Endodermal cell (in vitro differentiated cells): ENCODE measurements at places on chromosomes 2 and 18.
A peak's percentile ranks its signal among the peaks of the same experiment; 100 is the strongest.

GRCh38 chr2:235876099-235876679 lies 292.0 kb downstream of the GBX2 start:
- H3K27ac ChIP-seq: no peak overlapping the region
- no peaks in the 10 kb centered on the region for H3K4me1 ChIP-seq
- no peak for DNase-seq
- H3K36me3 ChIP-seq: no peaks in the 10 kb centered on the region
- H3K27me3 ChIP-seq: no peaks in the 10 kb centered on the region

- peaks cover 38% of the 10 kb centered on the region for H3K36me3 ChIP-seq
- no peaks in the 10 kb centered on the region for H3K27me3 ChIP-seq
- no peaks in the 10 kb centered on the region for H3K4me1 ChIP-seq
- no peak overlapping the region for H3K27ac ChIP-seq
Measured at GRCh38 chr2:54673501-54673998, 49.9 kb upstream of the EML6 start.

- H3K4me1 ChIP-seq: no peaks in the 10 kb centered on the region
- H3K36me3 ChIP-seq: no peaks in the 10 kb centered on the region
- no peak for DNase-seq
- no peak overlapping the region for H3K4me3 ChIP-seq
Measured at GRCh38 chr2:23602116-23602515, 217.1 kb downstream of the KLHL29 start.

- H3K36me3 ChIP-seq: no peaks in the 10 kb centered on the region
- H3K4me3 ChIP-seq: no peak overlapping the region
- H3K27me3 ChIP-seq: no peaks in the 10 kb centered on the region
- H3K27ac ChIP-seq: no peak overlapping the region
- DNase-seq: no peak
Measured at GRCh38 chr2:141994066-141994465, 136.8 kb downstream of the LRP1B start.

DNA sequence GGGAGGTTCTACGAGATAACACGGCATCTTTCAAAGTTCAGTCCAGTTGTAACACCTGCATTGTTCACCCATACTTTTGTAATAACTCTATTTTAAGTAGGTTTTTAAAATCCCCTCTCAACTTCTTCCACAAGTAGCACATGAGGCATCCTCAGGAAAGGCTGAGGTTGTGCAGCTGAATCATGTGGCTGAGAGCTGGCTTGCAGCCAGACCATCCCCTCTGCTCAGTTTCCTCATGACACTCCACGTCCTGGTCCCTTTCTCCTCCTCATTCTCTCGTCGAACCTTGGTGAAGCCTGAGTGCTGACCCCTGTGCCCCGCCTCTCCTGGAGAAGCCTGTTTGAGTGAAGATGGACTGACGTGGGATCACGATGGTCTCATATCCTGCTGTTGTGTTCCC lies 42.5 kb downstream of the POU3F3 start:
- H3K4me3 ChIP-seq: no peak overlapping the region
- no peak for DNase-seq
- H3K36me3 ChIP-seq: no peaks in the 10 kb centered on the region
- H3K27me3 ChIP-seq: no peaks in the 10 kb centered on the region
- H3K27ac ChIP-seq: no peak overlapping the region

GRCh38 chr18:77124452-77124922 lies 8.1 kb downstream of the MBP start:
- H3K4me3 ChIP-seq: no peak overlapping the region
- H3K27ac ChIP-seq: no peak overlapping the region
- H3K36me3 ChIP-seq: no peaks in the 10 kb centered on the region
- H3K27me3 ChIP-seq: no peaks in the 10 kb centered on the region
- no peak for DNase-seq

- no peaks in the 10 kb centered on the region for H3K4me1 ChIP-seq
- DNase-seq: no peak
- no peaks in the 10 kb centered on the region for H3K36me3 ChIP-seq
- no peaks in the 10 kb centered on the region for H3K27me3 ChIP-seq
Measured at GRCh38 chr2:82740527-82740926, 1718.6 kb downstream of the SUCLG1 start.

DNA sequence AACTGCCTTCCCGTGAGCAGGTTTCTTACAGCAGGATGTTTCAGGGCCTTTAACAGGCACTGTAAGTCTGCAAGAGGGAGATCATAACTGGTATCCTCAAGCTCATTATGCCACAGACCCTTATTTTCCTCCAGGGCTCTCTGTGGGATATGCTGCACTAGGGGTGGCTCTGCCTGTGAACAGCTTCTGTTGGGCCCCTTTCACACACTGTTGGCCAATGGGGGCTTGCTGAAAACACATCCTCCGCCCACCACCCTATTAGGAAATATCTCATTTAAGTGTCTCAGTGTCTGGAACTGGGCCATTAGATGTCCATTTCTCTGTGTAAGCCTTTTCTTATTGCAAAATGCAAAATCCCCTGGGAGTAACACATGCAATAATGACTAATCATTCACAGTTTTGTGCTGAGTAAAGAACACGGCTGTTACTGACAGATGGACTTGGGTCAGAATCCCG lies 414.3 kb upstream of the HS6ST1 start:
- no peaks in the 10 kb centered on the region for H3K4me1 ChIP-seq
- H3K36me3 ChIP-seq: no peaks in the 10 kb centered on the region
- no peak for DNase-seq
- H3K27ac ChIP-seq: no peak overlapping the region

GRCh38 chr2:9736021-9736420 lies 105.2 kb upstream of the YWHAQ start:
- H3K4me1 ChIP-seq: no peaks in the 10 kb centered on the region
- no peak overlapping the region for H3K27ac ChIP-seq
- H3K27me3 ChIP-seq: no peaks in the 10 kb centered on the region
- no peak for DNase-seq

DNA sequence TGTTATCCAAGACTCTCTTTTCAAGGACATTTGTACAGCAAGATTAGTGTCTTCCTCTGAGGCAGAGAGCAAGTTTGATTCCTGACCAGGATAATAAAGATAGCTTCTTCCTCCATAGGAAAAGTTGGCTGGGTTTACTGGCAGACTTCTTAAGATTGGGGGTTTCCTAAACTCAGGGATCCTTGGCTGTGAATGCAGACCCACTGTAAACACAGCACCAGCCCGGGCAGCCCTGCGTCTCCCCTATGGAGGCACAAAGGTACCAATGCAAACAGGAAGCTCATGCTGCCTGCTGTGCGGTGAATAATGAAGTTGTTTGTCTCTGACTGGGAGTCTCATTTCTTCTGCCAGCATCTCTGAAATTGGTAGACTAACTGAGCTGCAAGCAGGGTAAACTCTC lies 96.2 kb upstream of the ARHGAP28 start:
- no peak overlapping the region for H3K27ac ChIP-seq
- no peaks in the 10 kb centered on the region for H3K4me1 ChIP-seq
- no peaks in the 10 kb centered on the region for H3K27me3 ChIP-seq
- H3K36me3 ChIP-seq: no peaks in the 10 kb centered on the region

GRCh38 chr2:39849982-39850526 lies 71.0 kb upstream of the THUMPD2 start:
- H3K27ac ChIP-seq: no peak overlapping the region
- no peak for DNase-seq
- H3K36me3 ChIP-seq: no peaks in the 10 kb centered on the region
- no peaks in the 10 kb centered on the region for H3K27me3 ChIP-seq
- H3K4me1 ChIP-seq: no peaks in the 10 kb centered on the region
- no peak overlapping the region for H3K4me3 ChIP-seq

- peaks cover 11% of the 10 kb centered on the region for H3K36me3 ChIP-seq
- H3K4me1 ChIP-seq: no peaks in the 10 kb centered on the region
- no peak for DNase-seq
- H3K27ac ChIP-seq: no peak overlapping the region
- no peak overlapping the region for H3K4me3 ChIP-seq
Measured at GRCh38 chr2:239173301-239173700, 227.5 kb downstream of the HDAC4 start.

DNA sequence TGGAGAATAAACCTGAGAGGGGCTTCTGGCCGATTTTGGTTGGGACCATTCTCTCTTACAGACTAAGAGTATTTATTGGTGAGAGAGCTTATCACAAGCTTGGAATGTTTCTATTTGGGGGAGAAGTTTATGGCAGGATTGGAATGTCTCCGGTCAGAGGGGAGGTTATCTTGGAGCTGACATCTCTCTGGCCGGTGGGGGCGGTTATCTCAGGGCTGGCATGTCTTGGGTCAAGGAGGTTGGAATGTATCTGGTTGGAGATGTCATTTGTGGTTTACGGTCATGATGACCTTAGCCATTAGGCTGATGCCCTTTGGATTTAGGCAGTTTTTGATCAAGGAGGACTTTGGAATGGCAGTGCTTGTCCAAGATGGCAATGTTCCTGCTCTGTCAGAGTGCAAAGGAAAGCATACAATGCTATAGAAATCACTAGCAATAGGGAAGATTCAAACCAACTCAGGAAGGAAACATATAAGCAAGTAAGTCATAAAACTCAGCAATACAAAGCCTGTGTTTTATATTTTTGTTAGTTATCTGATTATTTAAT lies 362.4 kb upstream of the LRATD1 start:
- no peak for DNase-seq
- H3K4me1 ChIP-seq: no peaks in the 10 kb centered on the region
- H3K27me3 ChIP-seq: no peaks in the 10 kb centered on the region
- H3K4me3 ChIP-seq: no peak overlapping the region

- H3K4me3 ChIP-seq: no peak overlapping the region
- H3K27me3 ChIP-seq: no peaks in the 10 kb centered on the region
- H3K36me3 ChIP-seq: no peaks in the 10 kb centered on the region
Measured at GRCh38 chr2:105636109-105636740, 108.5 kb upstream of the NCK2 start.

DNA sequence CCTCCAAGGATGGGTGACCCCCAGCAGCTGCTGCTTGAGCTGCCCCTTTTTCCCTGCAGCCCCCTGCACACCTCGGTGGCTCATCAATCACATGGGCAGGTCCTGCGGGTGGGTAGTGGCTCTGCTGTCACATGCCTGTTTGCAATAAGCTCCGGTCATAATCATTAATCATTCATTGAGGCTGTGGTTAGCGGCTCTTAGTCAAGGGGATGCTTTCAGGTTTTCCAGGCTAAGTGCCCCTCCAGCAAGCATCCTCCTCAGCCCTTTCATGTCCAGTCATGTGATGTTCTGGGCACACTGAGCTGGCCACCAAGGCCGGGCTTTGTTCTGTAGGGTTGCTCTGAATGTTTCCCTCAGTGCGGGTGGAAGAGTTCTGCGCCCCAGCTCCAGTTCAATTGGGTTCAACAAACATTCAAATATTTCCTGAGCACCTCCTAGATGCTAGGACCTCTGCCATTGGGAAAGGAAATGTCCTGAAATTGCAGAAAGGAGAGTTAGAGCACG lies 96.4 kb upstream of the LDAH start:
- no peaks in the 10 kb centered on the region for H3K36me3 ChIP-seq
- H3K4me3 ChIP-seq: no peak overlapping the region
- no peak for DNase-seq

GRCh38 chr2:179250095-179250494 lies 14.5 kb downstream of the SESTD1 start:
- DNase-seq: no peak
- no peaks in the 10 kb centered on the region for H3K27me3 ChIP-seq
- no peaks in the 10 kb centered on the region for H3K36me3 ChIP-seq
- no peak overlapping the region for H3K27ac ChIP-seq
- no peak overlapping the region for H3K4me3 ChIP-seq
- peaks cover 2% of the 10 kb centered on the region for H3K4me1 ChIP-seq

- H3K4me1 ChIP-seq: no peaks in the 10 kb centered on the region
- H3K36me3 ChIP-seq: no peaks in the 10 kb centered on the region
- H3K4me3 ChIP-seq: no peak overlapping the region
- peaks cover 6% of the 10 kb centered on the region for H3K27me3 ChIP-seq
Measured at GRCh38 chr2:222459983-222460382, 35.6 kb downstream of the SGPP2 start.

- no peaks in the 10 kb centered on the region for H3K36me3 ChIP-seq
- no peaks in the 10 kb centered on the region for H3K4me1 ChIP-seq
- no peak for DNase-seq
- H3K27ac ChIP-seq: no peak overlapping the region
- no peaks in the 10 kb centered on the region for H3K27me3 ChIP-seq
- H3K4me3 ChIP-seq: no peak overlapping the region
Measured at GRCh38 chr2:199757233-199757870, 93.6 kb downstream of the FTCDNL1 start.

DNA sequence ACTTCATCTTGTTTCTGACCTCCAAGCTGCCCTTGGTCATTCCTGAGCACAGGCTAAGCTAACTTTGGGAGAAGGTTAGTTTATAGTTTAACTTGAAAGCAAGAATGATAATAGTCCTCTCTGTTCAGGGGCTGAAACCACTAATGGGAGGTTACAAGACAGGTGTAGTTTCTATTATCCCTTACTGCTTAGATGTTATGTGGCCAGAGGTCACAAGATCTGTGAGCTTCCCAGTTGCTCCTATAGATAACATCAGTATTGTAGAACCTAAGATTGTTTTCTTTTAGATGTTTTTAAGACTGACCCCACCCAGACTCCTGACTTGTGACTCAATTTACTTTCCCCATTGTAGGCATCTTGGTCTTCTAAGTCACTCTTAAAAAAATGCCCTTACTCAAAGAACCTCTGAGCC lies 94.8 kb upstream of the LPIN2 start:
- DNase-seq: no peak
- H3K36me3 ChIP-seq: no peaks in the 10 kb centered on the region
- H3K27me3 ChIP-seq: no peaks in the 10 kb centered on the region
- no peaks in the 10 kb centered on the region for H3K4me1 ChIP-seq
- no peak overlapping the region for H3K27ac ChIP-seq

DNA sequence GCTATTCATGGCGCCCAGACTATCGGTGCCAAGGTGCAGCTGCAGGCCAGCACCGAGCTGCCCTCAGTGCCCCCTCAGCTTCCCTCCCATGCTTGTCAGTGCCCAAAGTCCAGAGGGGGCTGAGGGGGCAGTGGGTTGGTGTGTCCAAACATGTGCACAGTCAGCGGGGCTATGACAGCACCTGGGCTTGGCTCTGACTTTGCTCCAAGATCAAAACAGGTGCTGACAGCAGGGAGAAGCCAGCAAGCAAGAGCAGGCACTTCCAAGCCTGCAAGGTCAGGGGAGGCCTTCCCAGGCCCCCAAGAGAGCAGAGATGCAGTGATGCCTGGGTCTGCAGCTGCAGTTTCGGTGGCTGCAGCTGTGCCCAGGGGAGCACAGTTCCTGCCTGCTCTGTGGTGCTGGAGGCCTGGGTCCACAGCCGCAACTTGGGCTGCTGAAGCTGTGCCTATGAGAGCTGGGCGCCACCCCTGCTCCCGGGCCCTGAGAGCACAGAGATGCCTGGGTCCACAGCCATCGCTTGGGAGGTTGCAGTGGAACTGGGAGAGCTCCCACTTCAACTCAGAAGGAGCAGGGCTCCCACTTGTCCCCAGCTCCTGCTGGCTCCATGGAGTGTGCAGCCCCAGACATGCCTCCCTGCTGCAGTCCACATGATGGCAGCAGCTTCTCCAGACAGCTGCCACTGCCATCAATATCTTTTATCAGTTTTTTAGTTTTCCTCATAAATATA lies 775.3 kb upstream of the POU3F3 start:
- H3K27ac ChIP-seq: no peak overlapping the region
- peak; percentile 68 for DNase-seq
- H3K27me3 ChIP-seq: no peaks in the 10 kb centered on the region
